ENCODE measurements at places on chromosomes 12 and 14. TPM values are rescaled to one million over a fixed set of nuclear protein-coding genes. Genes with fewer than 3 reads are reported as not detected.

Gene PRR4
- polyA plus RNA-seq = 6.1 TPM

Gene MMP19
- 2.5 TPM for polyA plus RNA-seq

Gene POLR3B
- polyA plus RNA-seq = 6.5 TPM

Gene OR6C2
- not detected for polyA plus RNA-seq

DNA sequence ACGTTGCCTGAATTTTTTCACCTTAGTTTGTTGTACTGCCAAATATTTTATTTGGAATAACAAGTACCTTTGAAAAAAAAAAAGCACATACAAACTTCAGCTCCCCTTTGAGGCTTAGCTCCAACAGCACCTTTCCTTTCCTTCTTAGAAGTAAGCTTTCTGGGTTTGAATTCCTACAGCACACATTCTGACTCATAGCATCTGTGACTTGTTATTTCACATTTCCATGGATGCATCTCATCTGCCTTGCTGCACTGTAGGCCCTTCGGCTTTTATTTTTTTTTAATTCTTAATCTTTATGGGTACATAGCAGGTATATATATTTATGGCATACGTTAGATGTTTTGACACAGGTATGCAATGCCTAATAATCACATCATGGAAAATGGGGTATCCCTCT is 7.2 kb downstream of the LGALS3 start:
- no peak for DNase-seq

DNA sequence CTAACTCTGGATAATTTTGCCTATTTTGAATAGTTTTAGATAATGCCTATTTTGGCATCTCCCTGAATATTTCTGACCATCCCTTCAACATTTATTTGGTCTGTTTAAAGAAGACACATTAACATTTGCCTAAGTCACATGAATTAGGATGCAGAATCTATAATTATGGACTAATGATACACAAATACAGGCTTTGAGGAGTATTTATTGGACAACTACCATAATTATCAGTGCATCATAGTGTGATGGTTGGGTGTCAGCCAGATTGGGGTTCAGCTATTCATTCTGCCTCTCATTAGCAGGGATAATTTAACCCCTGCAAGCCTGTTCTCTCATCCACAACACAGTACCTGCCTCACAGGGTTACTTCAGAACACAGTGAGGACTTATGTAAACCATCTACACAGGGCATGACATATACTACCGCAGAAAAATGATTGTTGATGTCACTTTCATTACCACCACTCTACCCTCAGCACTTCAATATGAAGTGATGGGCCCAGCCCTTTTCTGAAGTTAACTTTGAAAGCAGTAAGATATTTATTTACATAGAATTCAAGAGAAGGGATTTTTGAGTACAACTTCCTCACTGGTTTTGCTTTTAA is 14.4 kb downstream of the PRKCH start:
- no peak for DNase-seq

DNA sequence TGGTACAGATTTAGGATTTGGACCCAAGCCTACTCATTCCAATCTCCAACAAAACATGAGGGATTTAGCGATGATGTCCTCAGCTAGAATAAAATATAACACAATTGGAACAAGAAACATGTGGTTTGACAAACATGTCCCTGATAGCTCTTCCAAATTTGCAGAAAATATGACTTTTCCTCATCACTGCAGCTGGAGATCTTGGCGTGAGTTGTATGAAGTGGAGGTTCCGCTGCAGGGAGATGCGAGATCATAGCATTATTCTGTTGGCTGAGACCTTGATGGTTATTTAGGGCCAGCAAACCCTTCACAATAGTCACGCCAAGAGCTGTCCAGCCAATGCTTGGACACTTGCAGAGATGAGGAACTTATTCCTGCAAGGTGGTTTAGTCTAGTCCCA is 413.4 kb upstream of the TBX3 start:
- peak; percentile 10 for DNase-seq
